Left cardiac atrium (tissue), 4 donors: ENCODE measurements at places on chromosomes 1 and 21.

GRCh38 chr1:2804628-2805351 is 3.3 kb upstream of the TTC34 start:
- peak; percentile 9 for DNase-seq

GRCh38 chr1:162823771-162824525 is 33.4 kb downstream of the HSD17B7 start:
- DNase-seq = no peak

DNA sequence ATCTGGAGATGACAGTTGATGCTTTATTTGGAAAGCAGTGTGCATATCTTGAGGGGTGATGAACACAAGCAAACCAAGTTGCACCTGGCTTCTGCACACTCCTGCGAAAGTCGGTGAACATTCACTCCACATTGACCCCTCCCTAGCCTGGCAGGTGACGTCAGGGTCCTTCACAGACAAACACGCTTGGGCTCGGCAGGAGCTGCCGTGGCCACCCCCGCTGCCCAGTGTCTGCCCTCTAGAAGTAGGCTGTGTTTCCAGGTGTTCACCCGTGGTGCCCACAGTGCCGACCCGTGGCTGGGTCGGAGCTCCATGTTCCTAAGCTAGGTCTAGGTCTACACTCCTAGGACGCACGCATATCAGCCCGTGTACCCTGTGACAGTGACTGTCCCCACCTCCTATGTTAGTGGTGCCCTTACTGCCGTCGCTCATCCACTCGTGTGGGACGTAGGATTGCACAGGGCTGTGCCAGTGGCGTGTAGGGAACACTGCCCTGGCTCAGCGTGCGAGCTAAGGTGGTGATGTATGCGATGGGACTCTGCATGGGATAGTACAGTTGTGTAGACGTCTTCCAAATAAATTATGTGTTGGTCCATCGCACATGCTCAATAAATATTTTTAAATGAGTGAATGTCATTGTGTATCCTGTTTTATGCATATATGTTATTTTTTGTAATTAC is 29.0 kb downstream of the PRMT2 start:
- no peak for DNase-seq

GRCh38 chr1:47444562-47445465 is 7.0 kb downstream of the FOXD2 start:
- DNase-seq = peak; percentile 40

DNA sequence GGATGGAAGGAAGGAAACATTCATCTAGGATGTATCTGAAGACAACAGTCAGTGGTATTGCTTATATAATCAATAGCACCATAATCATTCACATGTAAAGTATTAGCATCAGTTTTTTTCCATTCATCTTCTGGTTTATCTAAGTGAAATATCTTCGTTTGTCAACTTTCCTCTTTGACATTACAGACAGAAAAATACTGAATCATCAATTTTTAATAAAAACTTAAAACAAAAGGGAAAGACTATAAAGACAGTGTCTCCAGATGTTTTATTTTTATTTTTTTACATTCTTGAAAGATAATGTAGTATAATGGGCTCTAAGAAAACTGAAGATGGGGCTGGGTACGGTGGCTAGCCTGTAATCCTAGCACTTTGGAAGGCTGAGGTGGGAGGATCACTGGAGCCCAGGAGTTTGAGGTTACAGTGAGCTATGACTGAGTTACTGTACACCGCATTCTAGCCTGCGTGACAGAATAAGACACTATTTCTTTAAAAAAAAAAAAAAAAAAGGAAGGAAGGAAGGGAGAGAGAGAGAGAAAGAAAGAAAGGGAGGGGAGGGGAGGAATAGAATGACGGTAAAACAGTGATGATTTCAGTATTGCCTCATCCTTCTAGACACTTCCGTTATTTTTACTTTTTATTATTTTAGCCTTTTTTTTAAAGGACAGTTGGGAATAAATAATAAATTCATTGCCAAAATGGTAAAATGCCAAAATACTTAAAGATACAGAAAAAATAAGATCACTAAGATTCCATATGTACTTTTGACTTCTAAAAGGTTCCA is 89.5 kb downstream of the NRIP1 start:
- no peak for DNase-seq

GRCh38 chr1:22053861-22054770 is 1.6 kb downstream of the CDC42 start:
- DNase-seq = no peak

- DNase-seq = no peak
Measured at GRCh38 chr1:33089457-33089856, 8.5 kb downstream of the AZIN2 start.

DNA sequence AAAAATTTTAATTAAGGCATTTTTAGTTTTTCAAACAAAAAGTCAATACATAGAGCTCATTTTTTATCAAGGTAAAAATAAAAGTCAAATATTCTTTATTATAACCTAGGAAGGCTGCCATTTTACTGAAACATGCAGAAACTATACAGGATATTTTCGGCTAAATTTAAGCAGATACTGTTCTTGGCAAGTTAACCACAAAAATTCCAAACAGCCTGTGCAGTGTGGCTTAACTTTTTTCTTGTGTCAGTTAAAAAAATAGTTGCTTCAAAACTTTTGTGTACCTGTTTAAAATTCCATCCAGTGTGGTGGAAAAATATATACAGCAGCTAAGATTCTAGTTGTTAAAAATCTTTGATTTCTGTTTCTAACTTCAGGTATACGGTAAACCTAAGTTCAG is 135.0 kb downstream of the ATP5PO start:
- DNase-seq = no peak

DNA sequence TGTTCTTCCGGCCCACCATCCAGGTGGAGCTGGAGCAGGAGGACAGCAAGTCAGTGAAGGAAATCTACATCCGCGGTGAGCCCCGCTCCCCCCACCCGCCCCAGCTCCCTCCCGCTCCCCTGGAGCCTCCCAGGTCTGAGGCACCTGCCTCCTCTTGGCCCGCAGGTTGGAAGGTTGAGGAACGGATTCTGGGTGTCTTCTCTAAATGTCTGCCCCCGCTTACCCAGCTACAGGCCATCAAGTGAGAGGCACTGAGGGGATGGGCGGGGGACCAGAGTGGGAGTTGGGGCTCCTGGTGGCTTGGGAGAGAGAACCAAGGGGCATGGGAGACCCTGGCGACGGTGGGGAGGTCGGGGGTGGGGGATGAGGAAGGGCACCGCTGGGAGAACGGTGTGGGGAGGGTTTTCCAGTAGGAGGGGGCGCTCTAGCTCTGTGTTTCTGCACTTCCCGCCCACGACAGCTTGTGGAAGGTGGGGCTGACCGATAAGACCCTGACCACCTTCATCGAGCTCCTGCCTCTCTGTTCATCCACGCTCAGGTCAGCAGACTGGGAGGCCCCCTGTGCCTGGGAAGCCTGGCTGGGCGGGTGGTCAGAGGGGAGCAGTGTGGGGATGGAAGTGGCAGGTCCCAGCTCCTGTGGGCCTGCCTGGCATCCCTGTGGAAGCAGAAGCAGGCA is 4.2 kb downstream of the LRRC71 start:
- DNase-seq = no peak

DNA sequence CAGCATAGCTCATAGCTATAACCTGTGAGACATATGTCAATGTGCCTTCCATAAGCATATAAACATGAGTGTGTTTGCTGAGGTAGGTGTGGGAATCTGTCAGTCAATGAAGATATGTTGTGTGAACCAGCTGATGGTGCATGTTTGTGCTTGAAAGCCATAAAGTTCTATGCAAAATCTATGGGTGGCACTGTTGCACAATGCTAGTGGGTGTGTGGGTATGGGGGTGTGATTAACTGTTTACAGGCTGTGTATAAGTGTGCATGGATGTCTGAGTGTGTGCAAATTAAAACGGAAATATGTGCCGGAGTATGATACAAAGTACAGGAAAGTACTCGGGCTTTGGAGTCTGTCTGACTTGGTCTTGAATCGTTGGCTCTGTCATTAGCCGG is 1.0 kb upstream of the ATP2B4 start:
- no peak for DNase-seq

DNA sequence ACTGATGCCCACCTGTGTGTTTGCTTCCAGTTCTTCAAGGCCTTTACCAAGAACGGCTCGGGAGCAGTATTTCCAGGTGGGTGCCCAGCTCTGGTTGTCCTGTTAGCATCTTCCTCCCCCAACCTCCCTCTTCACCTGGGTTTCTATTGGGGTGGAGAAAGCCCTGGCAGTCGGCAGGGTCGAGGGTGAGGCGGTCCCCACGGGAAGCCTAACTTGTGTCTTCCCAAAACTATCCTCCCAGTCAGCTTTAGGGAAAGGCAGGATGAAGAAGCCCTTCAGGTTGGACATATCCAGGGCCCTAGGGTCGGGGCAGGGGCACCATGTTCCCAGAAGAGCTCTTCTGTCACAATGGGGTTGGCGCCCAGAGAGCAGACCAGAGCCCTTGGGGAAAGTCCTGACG is 20.6 kb downstream of the QSOX1 start:
- DNase-seq = no peak

DNA sequence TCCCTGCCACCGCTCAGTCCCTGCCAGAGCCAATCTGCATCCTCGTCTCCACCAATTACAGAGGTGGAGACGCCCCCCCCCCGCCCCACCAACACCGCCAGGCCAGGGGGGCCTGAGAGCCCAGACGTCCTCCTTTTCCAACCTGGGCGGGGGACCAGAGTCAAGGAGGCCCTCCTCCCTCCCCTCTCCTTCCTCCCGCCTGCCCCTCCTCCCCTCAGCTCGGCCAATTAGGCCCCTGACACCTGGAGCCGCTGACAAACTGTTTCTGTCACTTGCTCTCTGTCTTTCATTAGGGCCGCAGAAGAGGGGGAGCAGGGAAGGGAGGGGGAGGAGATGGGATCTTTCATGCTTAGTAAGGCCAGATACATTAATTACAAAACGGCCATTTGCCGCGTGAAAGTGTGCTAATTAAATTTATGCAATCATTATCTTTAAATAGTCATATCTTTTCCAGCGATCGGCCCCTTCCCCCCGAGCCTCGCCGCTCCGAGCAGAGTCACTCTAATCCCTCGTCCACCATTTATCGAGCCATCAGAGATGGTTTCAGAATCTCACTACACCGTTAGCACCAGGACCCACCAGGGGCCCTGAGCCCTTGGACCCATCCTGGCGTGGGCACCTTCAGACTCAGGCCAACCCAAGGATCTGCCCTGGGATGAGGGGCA is 94.7 kb downstream of the PAX7 start:
- no peak for DNase-seq

GRCh38 chr1:200022239-200022804 is 5.2 kb upstream of the NR5A2 start:
- DNase-seq = no peak

- DNase-seq = peak; percentile 52
Measured at GRCh38 chr1:145961425-145962156, 2.8 kb downstream of the ANKRD34A start.

DNA sequence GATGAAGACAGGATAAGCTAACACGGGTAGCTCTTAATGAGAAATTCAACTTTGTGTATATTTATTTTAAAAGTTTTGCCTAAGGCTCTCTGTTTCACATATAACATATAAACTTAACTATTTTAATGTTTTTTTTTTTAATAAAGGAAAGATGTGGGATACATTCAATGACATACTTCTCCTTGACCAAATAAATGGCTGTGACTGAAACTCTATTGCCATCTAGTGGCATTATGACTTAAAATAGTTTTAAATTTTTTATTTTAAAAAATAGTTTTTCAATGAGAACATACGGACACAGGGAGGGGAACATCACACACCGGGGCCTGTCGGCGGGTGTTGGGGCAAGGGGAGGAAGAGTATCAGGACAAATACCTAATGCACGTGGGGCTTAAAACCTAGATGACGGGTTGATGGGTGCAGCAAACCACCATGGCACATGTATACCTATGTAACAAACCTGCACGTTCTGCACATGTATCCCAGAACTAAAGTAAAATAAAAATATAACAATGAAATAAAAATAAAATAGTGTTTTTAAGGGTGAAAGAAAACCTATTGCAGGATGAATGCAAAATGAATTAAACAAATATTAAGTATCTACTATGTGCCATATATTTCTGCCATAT is 83.4 kb downstream of the LYST start:
- no peak for DNase-seq

DNA sequence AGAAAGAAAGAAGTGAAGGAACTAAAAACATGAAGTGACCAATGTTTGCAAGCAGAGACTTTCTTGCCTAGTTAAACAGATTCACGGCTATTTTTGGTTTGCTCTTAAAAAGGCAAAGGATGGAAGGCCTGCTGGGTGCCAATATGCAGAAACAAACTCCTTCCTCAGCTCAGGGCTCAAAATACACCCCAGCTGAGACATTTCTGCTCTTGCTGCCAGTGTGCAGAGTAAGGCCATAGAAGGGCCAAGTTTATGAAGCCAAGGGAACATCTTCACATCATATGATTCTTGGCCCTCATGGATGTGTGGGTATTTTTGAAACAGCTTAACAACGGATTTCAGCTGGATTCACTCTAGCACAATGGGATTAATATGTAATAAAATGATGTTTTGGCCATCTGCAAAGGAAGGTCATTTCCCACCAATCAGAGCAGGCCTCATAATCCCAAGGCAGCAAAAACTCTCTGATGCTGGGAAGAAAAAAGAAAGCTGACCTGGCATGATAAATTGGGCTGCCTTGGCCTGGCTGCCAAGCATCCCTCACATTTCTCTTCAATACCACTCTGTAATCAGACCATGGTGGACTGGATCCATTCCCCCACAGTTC is 70.7 kb downstream of the CAPZB start:
- no peak for DNase-seq

DNA sequence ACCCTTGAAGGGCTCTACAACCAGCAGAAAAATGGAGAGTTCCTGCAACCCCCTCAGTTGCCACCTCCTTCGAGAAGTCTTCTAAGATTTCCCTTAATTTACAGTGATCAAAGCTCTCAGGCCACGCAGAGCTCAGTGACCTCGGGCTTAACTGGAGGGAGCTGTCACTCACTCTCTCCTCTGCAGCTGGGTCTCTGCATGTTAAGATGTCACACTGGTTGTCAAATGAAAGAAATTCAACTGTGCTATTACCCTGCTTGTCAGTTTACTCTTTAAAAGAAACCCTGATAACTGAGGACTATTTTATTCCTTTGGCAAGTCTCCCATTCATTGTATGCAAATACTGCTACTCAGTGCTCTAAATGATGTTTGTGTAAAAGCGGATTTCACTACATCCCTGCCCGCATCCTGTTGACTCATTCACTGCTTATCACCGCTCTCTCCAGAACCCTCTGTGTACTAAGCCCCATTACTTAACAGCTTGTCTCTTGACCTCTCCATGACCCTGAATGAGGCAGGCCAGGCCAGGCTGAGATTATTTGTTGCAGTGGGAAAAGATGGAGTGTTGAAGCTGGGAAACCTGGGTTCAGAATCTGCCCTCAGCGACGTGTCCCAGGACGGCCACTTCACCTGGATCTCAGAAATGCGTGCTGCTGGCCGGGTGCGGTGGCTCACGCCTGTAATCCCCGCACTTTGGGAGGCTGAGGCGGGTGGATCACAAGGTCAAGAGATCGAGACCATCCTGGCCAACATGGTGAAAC is 13.7 kb downstream of the DHRS3 start:
- DNase-seq = peak; percentile 76

DNA sequence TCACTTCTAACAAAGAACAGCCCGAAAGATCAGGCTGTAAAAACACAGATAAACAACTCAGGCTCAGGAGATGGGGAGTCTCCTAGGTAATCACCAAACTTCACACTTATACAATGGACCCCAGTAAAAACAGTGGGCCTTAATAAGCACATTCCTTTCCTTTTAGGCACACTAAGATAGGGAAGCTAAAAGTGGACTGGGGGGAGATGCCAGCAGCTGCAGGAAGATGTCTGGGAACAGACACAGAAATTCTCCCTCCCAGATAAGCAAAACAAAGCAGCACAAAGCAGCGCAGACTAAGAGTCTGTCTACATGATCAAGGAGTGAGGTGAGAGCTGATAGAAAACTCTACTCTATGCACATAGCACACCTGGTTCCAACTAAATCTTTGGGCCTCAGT is 29.0 kb upstream of the CTBS start:
- DNase-seq = peak; percentile 55
